ENCODE measurements at places on chromosomes 4 and X.

- DNase-seq = no peak
Observed at GRCh38 chr4:61507091-61507490, 307.0 kb downstream of the ADGRL3 start.

- no peak for DNase-seq
Observed at GRCh38 chr4:34893382-34893781, 1350.9 kb downstream of the ARAP2 start.

- DNase-seq = no peak
Observed at GRCh38 chr4:101331017-101331416, 16.3 kb downstream of the PPP3CA start.

GRCh38 chr4:152029631-152030030, 268.8 kb upstream of the GATB start:
- no peak for DNase-seq

- DNase-seq = no peak
Observed at GRCh38 chr4:37138789-37139188, 105.8 kb upstream of the NWD2 start.

- no peak for DNase-seq
Observed at GRCh38 chrX:120677004-120677652, 47.3 kb upstream of the C1GALT1C1 start.

GRCh38 chr4:141339966-141340365, 119.3 kb downstream of the ZNF330 start:
- DNase-seq = no peak

GRCh38 chr4:38669208-38669607, 5.2 kb downstream of the KLF3 start:
- DNase-seq = no peak

DNA sequence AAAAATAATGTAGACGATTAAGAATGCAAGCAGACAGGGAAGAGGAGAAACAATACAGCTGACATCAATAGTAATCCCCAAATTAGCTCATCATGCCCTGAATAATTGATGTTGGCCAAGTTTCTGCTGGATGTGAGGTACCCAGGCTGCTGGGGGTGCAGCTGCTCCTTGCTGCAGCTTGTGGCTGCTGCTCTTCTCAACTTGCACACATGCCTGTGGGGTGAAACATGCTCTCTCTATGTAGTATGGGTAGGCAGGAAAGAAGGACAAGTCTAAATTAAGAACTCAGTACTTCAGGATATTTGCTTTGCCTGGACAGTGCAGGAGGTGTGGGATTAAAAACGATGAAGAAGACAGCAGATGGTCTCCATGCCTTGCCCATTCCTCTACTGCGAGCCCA, 16.7 kb downstream of the EDA2R start:
- DNase-seq = no peak

DNA sequence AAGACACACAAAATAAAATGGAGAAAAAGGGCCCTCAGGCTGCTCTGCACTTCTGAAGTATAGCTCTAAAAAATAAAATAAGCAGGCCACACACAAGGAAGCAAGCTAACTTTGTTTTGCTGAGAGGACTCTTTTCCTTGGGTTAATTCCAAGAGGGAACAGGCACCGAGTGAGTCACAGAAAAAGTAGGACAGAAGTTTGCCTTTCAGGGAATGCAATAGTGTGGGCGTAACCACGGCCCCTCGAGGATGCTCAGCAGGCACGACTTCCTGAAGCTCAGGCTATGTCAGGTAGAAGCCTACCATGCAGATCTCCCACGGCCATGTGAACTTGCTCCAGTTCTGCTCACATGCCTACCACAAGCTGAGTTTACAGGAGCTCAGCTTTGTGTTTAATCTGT, 22.1 kb downstream of the PPP1R2C start:
- DNase-seq = peak; percentile 49

- no peak for DNase-seq
Observed at GRCh38 chrX:47168495-47169073, 23.6 kb downstream of the RBM10 start.

- DNase-seq = no peak
Observed at GRCh38 chrX:12614266-12614665, 176.9 kb upstream of the PRPS2 start.

DNA sequence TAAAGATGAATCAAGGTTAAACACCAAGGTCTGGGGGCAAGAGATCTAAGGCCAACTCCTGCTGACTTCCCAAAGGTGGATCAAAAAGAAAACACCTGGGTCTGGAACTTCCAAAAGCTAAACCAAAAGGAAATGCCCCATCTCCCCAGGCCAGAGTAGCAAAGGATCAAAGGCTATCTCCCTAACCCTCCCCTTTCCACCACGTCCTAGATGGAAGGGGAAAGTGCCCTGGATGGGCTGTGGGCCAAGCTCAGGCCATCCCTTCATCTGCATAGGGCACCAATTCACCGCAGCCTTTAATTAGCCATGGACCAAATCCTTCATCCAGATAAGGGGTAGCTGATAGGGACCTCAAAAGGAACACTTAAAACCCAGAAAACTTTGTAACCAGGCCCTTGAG, 100.2 kb downstream of the WDFY3 start:
- no peak for DNase-seq

- DNase-seq = no peak
Observed at GRCh38 chr4:115433491-115433890, 320.1 kb upstream of the NDST4 start.

DNA sequence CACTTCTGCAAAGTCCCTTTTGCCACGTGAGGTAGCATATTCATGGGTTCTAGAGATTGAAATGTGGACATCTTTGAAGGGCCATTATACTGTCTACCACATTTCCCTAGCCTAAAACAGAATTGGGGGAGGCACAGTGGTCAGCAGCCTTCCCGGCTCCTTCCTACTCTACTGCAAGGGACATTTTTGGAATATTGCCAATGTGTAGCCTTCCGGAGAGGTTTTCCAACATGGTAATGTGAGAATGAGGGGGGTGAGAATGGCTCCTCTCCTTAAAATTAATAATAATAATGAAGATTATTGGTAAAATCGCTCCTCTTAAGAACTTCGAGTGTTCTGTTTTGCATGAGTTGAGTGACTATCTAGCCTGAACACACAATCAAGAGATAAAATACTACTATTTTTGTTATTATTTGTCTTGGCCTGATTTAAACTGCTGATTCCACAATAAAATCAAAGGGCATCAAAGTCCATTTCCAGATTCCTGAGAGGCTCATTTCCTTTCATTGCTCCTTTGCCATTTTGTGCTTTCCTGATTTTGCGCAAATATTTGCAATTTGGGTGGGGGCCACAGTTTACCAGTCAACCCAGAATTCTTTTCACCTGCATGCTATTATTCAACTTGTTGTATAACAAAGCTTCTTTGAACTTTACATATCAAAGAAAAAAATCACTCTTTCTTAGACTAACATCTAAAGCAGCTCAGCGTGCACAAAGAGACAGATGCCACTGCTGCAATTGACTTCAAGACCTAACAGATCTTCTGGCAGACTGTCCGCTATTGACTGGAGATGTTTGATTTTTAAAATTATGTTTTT, 27.0 kb upstream of the TSPAN5 start:
- DNase-seq = no peak

DNA sequence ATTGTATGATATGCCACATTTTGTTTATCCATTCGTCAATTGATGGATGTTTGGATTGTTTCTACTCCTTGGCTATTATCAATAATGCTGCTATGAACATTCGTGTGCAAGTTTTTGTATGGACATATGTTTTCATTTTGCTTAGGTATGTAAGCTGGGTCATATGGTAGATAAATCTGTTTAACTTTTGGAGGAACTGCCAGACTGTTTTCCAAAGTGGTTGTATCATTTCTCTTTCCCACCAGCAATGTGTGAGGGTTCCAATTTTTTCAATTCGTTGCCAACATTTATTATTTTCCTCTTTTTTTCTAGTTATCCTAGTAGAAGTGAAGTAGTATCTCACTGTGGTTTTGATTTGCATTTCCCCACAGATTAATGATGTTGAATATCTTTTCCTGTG, 71.8 kb downstream of the DIAPH2 start:
- DNase-seq = no peak

DNA sequence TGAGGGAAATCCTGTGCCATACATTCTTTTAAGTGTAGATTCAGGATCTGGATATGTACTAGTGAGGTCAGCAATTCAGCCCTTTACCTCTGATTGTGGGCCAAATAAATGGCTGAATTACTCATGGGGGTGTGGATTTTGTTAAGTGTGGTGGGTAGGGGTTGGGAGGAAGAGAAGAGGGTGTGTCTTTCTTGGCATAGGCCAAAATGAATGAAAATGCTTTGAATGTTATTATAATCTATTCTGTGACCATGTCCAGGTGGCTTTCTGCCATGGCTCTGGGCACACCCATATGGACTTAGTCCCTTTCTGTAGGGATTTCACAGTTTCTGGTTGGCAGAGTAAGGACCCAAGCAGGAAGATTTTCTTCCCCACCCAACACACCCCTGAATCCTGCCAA, 244.3 kb downstream of the CBR4 start:
- DNase-seq = no peak

GRCh38 chrX:117628381-117628780, 488.2 kb downstream of the KLHL13 start:
- DNase-seq = no peak

DNA sequence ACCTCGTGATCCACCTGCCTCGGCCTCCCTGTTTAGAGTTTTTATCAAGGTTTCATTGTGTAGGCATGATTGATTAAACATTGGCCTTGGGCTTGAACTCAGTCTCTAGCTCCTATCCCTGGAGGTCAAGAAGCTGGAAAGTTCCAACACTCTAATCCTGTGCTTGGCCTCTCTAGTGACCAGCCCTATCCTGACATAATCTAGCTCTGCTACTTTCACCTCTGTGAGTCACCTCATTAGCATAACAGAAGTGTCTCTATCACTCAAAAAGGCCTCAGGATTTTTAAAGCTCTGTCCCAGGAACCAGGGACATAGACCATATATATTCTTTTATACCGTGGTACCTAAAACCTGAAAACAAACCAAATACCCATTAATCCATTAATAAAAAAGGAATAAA, 377.5 kb downstream of the CENPC start:
- DNase-seq = no peak

GRCh38 chr4:11720292-11720691, 291.6 kb upstream of the HS3ST1 start:
- DNase-seq = no peak

DNA sequence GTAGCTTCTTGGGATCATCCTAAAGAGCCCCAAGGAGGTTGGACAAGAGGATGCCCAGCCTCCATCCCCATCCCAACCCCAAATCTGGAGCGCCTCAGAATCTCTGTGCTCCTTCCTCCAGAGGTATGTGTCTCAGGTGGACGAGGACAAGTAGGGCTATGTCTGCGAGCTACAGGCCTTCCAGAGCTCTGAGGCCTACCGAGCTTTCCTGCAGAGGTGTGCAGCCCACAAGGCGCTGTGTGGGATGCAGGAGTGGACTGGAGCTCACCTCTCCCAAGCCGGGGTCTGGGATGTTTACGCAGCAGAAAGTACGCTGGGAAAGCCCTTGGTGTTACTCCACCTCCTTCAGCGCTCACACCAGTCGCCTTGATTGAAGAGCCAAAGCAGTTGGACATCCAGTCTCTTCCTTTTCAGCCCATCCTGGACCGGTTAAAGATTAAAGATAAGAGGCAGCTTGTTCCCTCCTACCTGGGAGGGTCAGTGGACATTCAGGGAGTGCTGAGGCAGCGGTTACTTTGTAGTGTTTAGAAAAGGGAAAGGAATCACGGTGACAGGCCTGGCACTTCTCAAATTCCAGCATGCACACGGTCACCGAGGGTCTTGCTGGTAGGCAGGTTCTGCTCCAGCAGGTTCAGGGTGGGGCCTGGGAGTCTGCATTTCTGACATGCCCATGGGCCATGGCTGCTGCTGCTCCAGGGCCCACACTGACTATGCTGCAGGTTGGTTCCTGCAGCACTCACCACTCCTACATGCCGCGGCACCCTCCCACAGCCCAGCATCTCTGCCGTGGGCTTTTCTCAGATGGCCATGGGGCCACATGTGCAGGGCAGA, 29.5 kb upstream of the JAKMIP1 start:
- DNase-seq = no peak

- peak; percentile 53 for DNase-seq
Observed at GRCh38 chr4:87150498-87151261, 69.7 kb downstream of the KLHL8 start.

- no peak for DNase-seq
Observed at GRCh38 chrX:152647978-152648377, 10.3 kb downstream of the GABRQ start.

DNA sequence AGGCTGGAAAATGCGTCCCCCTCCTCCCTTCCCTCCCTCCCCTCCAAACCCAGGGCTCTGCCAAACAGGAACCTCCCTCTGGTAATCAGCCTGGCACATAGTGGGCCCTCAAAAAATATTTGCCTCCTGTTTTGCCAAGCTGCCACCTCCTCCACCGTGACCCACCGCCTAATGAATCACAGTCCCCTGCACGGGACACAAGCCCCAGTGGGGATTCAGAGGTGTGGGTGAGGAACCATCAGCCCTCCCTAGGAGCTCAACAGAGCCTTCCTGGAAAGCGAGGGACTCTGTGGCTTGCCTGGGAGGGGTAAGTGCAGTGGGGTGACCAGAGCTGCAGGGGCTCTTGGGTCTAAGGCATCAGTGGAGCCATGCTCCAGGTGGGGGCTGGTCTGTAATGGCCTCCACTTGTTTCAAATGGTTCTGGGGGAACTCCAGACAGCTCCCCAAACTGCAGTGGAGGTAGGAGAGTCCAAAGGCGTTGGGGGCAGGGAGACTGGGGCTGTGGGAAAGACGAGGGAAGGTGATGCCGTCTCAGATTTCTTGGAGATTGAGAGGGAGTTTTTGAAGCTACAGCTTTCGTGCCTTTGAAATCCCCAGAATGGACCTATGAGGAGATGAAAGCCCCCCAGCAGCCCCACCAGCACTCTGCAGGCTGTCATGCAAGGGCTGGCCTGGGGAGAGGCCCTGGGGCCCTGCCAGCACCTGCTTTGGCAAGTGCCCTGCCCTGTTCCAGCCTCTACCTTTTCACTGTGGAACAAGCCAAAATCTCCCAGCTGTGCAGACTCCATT, 1.0 kb upstream of the PPP2R2C start:
- no peak for DNase-seq

GRCh38 chrX:77014377-77015372, 432.5 kb upstream of the FGF16 start:
- DNase-seq = no peak

DNA sequence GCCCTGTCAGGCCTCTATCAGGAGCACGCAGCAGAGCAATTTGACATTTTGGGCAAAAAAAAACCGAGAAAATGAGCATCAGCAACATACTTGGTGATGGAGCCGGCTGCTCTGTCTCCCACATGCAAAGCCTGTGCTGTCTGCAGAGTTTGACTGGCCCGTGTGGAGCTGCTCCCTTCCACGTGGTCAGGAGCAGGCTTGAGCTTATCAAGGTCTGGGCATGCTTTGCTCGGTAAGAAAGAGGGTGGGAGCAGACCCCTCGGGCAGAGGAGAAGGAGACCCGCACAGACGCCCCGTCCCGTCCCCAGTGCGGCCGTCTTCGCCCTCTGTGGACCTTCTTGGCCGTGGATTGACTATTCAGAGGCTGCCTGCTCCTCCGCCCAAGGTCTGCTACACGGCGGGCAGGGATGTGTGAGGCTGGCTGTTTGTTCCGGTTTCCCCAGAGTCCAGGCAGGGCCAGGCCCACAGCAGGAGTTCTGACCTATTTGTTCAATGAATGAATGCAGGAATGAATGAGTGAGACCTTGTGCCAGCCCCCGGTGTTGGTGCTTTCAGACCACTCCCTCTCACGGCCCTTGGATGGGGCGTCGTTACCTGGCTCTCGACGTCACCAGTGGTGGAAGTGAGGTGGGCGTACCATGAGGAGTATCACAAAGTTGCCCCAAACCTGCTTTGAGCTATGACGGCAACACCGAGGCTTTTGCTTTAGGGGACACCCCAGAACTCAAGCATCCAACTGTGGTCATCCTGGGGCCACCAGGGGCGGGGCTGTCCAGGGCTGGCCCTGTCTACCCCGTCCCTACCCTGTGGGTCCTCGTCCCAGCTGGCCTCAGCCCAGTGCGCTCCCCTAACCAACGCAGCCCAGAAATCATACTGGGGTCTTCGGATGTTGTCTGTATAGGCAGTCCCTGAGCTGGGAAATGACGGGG, 54.7 kb upstream of the ADRA2C start:
- DNase-seq = no peak

Data from smooth muscle cell of the brain vasculature (primary cell).